ENCODE measurements at places on chromosomes 11 and 22. TPM values are rescaled to one million over a fixed set of nuclear protein-coding genes. Genes with fewer than 3 reads are reported as not detected.

IFITM10 gene
- 1.8 TPM for polyA plus RNA-seq

GPR83 gene
- polyA plus RNA-seq, result not detected

DNA sequence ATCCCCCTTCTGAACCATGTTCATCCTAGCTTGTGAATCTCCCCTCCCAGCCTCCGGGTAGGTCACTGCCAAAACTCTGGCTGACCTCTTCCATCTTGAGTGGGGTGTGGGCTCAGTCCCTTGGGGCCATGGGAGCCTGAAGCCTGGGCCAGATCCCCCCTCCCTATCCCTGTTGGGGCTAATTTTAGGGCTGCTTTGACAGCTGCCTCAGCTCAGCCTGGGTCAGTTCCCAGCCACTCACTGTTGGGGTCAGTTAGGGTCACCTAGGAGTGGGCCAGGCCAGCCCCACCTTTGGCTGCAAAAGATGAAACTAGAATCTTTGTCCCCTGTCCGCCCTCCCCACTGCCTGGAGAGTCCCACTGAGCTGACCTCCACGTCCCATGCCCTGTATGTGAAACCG is 29.8 kb upstream of the P2RY2 start:
- no peak for DNase-seq
- H3K4me1 ChIP-seq, result peaks cover 86% of the 10 kb centered on the region
- no peak overlapping the region for H3K4me3 ChIP-seq
- H3K27ac ChIP-seq, result peak overlapping the region; percentile 78
- no peaks in the 10 kb centered on the region for H3K27me3 ChIP-seq

DNA sequence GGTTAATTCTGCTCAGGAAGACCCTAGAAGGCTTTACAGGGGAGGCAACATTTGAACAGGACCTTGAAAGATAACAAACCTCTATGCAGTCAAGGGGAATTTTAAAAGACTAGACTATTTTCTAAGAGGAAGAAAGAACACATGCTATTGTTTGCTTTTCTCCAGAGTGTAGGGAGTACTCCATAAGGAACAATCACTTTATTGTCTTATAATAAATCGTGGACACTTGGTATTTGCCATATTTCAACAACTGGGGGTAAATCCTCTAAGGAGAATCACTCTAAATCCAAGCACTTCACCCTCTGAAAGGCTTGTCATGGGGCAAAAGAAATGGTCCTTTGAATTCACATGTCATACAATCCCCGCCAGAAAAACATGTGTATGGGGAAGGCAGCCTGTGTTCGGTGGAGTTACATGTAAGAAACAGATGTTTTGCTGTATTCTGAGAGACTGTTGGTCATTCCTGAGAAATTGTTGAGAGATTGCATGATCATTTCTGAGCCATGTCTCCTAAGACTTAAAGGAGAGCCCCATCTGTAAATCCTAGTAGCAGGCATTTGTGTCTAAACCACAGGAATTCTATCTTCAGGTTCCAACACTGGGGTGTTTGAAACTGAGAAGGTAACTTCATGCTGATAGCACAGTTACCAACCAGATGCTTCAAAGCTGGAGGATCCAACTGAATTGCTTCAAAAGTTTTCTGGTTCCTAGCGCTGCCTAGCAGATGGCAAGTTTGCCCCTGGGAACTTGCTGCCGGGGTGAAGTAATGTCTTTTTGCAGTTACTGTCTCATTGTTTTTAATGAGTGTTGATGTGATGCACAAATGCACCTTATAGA is 66.8 kb downstream of the FZD4 start:
- H3K4me3 ChIP-seq, result no peak overlapping the region
- no peaks in the 10 kb centered on the region for H3K4me1 ChIP-seq
- no peaks in the 10 kb centered on the region for H3K36me3 ChIP-seq
- H3K27me3 ChIP-seq, result no peaks in the 10 kb centered on the region

DNA sequence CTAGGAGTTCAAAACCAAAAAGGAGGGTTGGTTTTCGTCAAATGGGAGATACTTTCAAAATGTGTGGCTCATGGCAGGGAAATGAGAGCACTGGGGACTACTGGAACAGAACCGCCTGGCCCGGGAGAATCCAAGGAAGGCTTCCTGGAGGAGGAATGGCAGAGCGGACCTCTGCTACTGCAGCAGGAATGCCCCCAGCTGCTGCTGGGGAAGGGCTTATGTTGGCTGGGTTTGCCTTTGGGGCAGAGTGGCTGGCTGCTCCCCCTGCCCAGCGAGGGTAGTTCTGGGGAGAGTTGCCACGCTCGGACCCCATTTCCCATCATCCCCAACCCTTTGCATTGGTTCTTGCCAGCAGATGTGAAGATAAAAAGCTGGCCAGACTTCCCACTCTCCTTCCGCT is 10.6 kb upstream of the APOBEC3A start:
- peak overlapping the region; percentile 73 for H3K27ac ChIP-seq
- no peaks in the 10 kb centered on the region for H3K36me3 ChIP-seq
- DNase-seq, result no peak
- H3K4me1 ChIP-seq, result peaks cover 85% of the 10 kb centered on the region

DNA sequence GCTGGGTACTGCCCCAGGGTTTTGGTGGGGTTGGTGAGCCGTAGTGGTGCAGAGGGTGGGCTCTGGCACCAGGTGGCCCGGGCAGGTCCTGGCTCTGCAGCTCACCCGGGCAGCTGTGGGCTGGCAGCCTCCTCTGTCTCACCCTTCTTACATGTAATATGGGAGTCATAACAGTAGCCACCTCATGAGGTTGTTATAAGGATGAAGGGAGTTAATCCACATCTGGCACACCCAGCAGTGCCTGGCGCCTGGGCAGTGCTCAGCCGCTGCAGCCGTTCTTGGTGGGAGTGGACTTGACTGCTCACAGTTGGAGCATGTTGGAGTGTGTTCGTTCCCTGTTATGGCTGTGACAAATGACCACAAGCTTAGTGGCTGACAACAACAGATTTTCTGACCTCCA is 28.7 kb downstream of the IGHMBP2 start:
- no peak overlapping the region for H3K27ac ChIP-seq
- H3K4me3 ChIP-seq, result no peak overlapping the region
- H3K4me1 ChIP-seq, result peaks cover 23% of the 10 kb centered on the region

DNA sequence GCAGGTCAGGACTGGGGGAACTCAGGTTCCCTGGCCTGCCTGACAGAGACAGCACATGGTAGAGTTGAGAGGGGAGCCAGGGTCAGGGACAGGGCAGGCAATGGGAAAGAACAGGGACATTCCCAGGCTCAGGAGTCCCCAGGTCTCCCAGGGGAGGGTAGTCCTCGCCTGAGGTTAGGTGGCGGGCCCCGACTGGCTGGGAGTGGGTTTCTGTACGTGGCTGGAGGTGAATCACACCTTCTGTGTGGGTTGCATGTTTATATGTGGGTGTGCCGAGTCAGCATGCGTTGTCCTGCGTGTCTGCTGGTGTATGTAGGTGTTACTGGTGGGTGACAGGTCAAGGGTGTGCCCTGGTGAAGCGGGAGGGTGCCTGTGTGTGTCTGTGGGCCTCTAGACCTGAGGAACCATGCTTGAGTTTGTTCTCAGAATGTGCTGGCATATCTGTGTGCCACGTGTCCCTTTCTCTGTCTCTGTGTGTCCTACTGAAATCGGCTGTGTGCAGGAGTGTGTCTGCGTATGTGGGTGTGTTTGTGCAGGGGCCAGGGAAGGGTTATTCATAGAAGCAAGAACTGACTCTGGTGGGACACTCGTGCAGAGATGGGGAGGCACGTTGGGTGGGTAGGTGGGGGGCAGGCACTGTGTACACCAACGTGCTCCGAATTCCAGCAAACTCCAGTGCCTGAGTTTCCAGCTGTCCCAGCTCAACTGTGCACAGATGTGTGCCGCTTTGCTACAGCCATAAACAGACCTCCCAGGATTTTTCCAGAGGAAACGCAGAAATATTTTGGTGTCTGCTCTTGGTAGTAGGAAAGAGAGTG is 23.8 kb upstream of the OAF start:
- no peaks in the 10 kb centered on the region for H3K27me3 ChIP-seq
- H3K36me3 ChIP-seq, result no peaks in the 10 kb centered on the region
- no peak overlapping the region for H3K27ac ChIP-seq
- H3K4me1 ChIP-seq, result no peaks in the 10 kb centered on the region
- H3K4me3 ChIP-seq, result no peak overlapping the region

GRCh38 chr11:119180729-119181676 is 4.3 kb upstream of the NHERF4 start:
- no peaks in the 10 kb centered on the region for H3K27me3 ChIP-seq
- H3K36me3 ChIP-seq, result peaks cover 38% of the 10 kb centered on the region
- peak overlapping the region; percentile 26 for H3K4me3 ChIP-seq
- DNase-seq, result no peak
- H3K27ac ChIP-seq, result peak overlapping the region; percentile 15

DNA sequence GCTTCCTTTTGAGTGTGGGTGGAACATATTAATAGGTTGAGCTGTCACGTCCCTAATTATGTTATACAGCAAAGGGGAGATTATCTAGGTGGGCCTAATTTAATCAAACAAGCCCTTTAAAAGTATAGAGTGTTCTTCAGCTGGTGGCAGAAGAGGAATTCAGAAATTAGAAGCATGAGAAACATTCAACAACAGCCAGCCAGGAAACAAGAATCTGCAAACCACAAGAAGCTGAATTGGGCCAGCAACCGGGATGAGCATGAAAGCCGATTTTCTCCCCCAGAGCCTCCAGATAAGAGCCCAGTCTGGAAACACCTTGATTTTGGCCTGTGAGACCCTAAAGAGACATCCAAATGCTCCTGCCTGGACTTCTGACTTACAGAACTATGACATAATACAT is 105.8 kb upstream of the LDLRAD3 start:
- no peak overlapping the region for H3K4me3 ChIP-seq
- H3K36me3 ChIP-seq, result no peaks in the 10 kb centered on the region
- no peak overlapping the region for H3K27ac ChIP-seq
- H3K4me1 ChIP-seq, result no peaks in the 10 kb centered on the region
- DNase-seq, result no peak

DNA sequence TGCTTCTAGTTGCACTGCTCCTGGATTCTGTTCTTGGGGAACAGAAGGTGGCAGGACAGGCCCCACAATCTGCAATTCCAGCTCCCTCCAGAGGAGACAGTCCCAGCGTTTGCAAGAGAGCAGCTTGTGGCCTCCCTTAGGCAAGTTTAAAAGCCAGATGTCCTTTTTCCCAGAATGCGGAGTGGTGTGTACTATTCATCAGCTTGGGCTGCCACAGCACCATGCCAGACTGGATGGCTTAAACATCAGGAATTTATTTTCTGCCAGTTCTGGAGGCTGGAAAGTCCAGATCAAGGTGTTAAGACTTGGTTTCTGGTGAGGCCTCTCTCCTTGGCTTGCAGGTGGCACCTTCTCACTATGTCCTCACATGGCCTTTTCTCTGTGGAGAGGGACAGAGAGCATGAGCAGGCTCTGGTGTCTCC is 11.7 kb downstream of the MIAT start:
- H3K4me1 ChIP-seq, result peaks cover 28% of the 10 kb centered on the region
- H3K4me3 ChIP-seq, result no peak overlapping the region
- no peaks in the 10 kb centered on the region for H3K36me3 ChIP-seq
- no peaks in the 10 kb centered on the region for H3K27me3 ChIP-seq
- no peak overlapping the region for H3K27ac ChIP-seq

DNA sequence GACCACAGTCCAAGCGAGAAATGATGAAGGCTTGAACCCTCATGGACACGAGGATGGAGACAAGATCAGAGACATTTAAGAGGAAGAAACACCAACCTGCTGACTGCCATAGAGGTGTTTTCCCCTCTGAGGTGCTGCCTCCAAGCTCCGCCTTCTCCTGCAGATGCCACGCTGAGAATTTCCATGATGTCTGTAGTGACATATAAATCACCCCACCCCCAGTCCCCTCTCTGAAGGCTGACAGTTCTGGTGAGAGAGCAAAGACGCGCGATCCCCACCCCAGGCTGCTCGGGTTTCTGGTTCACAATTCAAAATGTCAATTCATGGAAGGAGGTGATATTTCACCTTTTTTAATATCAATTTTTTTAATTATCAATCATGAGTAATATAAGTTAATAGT is 28.2 kb downstream of the LRRC32 start:
- no peak for DNase-seq
- peaks cover 6% of the 10 kb centered on the region for H3K27me3 ChIP-seq
- no peak overlapping the region for H3K4me3 ChIP-seq
- no peak overlapping the region for H3K27ac ChIP-seq
- H3K36me3 ChIP-seq, result no peaks in the 10 kb centered on the region

DNA sequence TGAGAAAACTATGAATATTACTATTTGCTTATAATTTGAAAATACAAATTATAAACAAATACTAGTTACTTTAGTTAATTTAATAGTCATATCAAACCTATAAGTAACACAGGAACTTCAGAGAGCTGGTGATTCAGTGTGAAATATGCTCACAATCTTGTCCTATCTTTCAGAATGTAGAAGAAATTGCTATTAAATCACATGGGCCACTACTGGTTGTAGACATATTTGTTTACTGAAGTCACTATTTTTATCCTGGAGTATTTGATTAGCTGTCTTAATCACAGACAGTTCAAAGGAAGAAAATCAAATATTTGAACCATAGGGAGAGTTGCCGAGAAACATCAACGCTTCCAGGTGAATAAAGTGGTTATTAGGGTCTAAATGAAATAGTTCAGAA is 187.6 kb upstream of the ANO3 start:
- H3K27me3 ChIP-seq, result no peaks in the 10 kb centered on the region
- H3K27ac ChIP-seq, result no peak overlapping the region
- DNase-seq, result no peak
- H3K4me3 ChIP-seq, result no peak overlapping the region
- no peaks in the 10 kb centered on the region for H3K4me1 ChIP-seq
- H3K36me3 ChIP-seq, result no peaks in the 10 kb centered on the region

DNA sequence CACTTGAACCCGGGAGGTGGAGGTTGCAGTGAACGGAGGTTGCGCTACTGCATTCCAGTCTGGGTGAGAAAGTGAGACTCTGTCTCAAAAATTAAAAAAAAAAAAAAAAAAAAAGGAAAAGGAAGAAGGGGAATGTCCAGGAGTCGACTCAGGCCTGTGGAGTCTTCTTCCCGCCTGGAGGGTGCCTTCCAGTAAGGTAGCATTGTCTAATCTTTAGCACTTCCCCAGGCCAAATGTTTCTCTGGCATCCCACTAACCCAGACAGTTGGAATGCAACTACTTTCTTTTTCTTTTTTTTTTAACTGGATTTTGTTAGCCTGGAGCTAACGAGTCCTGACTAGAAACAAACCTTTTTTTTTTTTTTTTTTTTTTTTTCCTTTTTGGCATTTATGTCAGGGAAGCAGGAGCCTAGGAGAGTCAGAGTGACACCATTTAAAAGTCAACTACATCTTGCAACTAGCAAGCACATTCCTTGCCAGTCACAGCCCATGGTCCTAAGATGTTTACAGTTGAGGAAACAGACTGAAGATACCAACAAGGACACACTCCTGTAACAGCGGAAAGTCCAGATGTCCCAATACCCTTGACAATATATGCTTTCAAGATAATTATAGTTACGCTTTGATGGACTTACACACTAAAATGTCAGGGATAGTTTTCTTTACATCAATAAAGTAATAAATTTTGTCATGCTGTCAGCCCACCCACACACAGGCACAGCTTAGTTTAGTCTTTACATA is 10.6 kb downstream of the PLET1 start:
- H3K4me3 ChIP-seq, result no peak overlapping the region
- no peak overlapping the region for H3K27ac ChIP-seq
- no peak for DNase-seq
- no peaks in the 10 kb centered on the region for H3K36me3 ChIP-seq
- H3K27me3 ChIP-seq, result no peaks in the 10 kb centered on the region
- no peaks in the 10 kb centered on the region for H3K4me1 ChIP-seq

- H3K27me3 ChIP-seq, result no peaks in the 10 kb centered on the region
- H3K27ac ChIP-seq, result no peak overlapping the region
- no peak overlapping the region for H3K4me3 ChIP-seq
- DNase-seq, result peak; percentile 30
- peaks cover 6% of the 10 kb centered on the region for H3K4me1 ChIP-seq
These were observed 5.7 kb upstream of the INTS4 start for GRCh38 chr11:78000193-78000592.

- H3K4me3 ChIP-seq, result no peak overlapping the region
- H3K27me3 ChIP-seq, result no peaks in the 10 kb centered on the region
- H3K36me3 ChIP-seq, result no peaks in the 10 kb centered on the region
- no peaks in the 10 kb centered on the region for H3K4me1 ChIP-seq
- DNase-seq, result no peak
These were observed 199.0 kb downstream of the GRIK4 start for GRCh38 chr11:120710354-120711131.

All from CD14-positive monocyte (primary cell).